CD4-positive, alpha-beta memory T cell (primary cell): ENCODE measurements at places on chromosomes 3 and 15.

- no peak for DNase-seq
- no peaks in the 10 kb centered on the region for H3K4me1 ChIP-seq
- H3K27me3 ChIP-seq, result no peaks in the 10 kb centered on the region
- no peak overlapping the region for H3K27ac ChIP-seq
These were observed 39.7 kb upstream of the MLF1 start for GRCh38 chr3:158531334-158531733.

DNA sequence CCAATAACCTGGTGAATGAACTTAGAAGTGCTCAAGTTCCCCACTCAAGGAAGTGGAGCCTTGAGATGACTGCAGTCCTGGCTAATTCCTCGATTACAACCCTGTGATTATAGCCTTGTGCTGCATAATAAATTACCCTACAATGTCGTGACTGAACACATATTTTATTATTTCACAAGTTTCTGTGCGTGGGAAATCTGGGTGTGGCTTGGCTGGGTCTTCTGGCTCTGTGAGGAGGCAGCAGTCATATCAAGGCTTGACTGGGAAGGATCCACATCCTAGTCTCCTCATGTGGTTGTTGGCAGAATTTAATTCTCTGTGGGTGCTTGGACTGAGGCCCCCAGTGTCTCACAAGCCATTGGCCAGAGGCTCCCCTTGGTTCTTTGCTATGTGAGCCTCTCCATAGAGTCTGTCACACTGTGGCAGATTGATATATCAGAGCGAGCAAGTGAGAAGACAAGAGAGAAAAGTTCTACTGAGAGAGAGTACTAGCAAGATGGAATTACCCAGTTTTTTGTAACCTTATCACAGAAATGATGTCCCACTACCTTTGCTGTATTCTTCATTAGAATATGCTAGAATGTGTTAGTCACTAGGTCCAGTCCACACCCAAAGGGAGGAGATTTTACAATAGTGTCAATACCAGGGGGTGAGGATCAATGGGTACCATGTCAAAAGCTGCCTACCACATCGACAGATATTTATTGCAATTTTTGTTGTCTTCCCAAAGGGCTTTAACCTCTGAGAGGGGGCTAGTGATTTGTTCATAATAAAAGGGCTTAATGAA, 102.8 kb upstream of the TBC1D5 start:
- H3K27ac ChIP-seq, result no peak overlapping the region
- no peaks in the 10 kb centered on the region for H3K4me1 ChIP-seq
- H3K4me3 ChIP-seq, result no peak overlapping the region
- H3K36me3 ChIP-seq, result no peaks in the 10 kb centered on the region

GRCh38 chr15:70269991-70270751, 172.5 kb upstream of the TLE3 start:
- no peak overlapping the region for H3K4me3 ChIP-seq
- H3K4me1 ChIP-seq, result no peaks in the 10 kb centered on the region
- no peaks in the 10 kb centered on the region for H3K36me3 ChIP-seq

DNA sequence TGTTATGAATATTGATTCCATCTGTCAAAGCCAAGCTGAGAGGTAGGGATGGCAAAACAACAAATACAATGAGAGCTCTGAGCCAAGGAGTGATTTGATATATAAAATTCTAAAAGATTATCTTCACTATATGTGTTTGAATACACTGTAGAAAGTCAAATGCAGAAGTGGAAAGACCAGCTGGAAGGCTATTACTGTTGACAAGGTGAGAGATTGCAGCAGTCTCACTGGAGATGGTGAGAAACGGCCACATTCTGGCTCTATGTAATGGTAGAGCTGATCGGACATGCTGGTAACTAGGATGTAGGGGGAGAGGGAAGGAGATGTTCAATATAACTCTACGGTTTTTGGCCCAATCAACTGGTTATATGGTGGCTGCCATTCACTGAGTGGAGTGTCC, 434.2 kb upstream of the SUCLG2 start:
- H3K4me1 ChIP-seq, result peaks cover 62% of the 10 kb centered on the region
- no peak overlapping the region for H3K27ac ChIP-seq
- DNase-seq, result no peak
- no peaks in the 10 kb centered on the region for H3K36me3 ChIP-seq
- H3K27me3 ChIP-seq, result no peaks in the 10 kb centered on the region
- no peak overlapping the region for H3K4me3 ChIP-seq

- H3K36me3 ChIP-seq, result peaks cover 35% of the 10 kb centered on the region
- no peaks in the 10 kb centered on the region for H3K4me1 ChIP-seq
- no peak for DNase-seq
These were observed 53.8 kb downstream of the MAP2K1 start for GRCh38 chr15:66440501-66440900.

- no peak overlapping the region for H3K27ac ChIP-seq
- no peak overlapping the region for H3K4me3 ChIP-seq
- H3K4me1 ChIP-seq, result no peaks in the 10 kb centered on the region
- no peaks in the 10 kb centered on the region for H3K36me3 ChIP-seq
- no peaks in the 10 kb centered on the region for H3K27me3 ChIP-seq
These were observed 105.5 kb upstream of the MRPL3 start for GRCh38 chr3:131608296-131608695.

DNA sequence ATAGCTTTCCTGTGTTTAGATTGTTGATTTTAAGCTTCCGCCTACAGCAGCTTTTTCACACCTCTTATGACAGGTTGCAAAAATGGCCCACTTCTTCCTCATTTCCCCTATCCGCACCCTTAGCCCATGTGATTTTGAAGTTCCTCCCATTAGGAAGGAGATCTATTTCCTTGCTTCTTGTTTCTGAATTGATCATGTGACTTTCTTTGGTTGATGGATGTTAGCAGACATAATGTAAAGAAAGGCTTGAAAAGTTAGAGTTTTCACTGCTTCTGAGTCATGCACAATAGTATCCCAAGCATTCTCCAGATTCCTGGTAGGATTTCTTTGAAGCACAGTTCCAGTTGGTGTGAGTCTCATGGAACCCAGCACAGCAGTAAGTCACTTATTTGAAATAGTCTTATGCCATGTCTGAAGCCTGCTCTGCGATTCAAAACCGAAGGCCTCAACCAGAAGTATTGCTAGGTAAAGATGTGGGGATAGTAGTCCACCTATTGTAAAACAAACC, 76.6 kb downstream of the EDEM1 start:
- H3K4me3 ChIP-seq, result no peak overlapping the region
- DNase-seq, result no peak
- H3K4me1 ChIP-seq, result no peaks in the 10 kb centered on the region
- no peaks in the 10 kb centered on the region for H3K36me3 ChIP-seq

- DNase-seq, result no peak
- no peak overlapping the region for H3K27ac ChIP-seq
- no peaks in the 10 kb centered on the region for H3K4me1 ChIP-seq
- H3K27me3 ChIP-seq, result no peaks in the 10 kb centered on the region
- H3K4me3 ChIP-seq, result no peak overlapping the region
These were observed 23.8 kb upstream of the ZNF148 start for GRCh38 chr3:125398952-125399351.
